Umbilical cord (tissue), 2 donors: ENCODE measurements at places on chromosomes 5 and 9.

DNA sequence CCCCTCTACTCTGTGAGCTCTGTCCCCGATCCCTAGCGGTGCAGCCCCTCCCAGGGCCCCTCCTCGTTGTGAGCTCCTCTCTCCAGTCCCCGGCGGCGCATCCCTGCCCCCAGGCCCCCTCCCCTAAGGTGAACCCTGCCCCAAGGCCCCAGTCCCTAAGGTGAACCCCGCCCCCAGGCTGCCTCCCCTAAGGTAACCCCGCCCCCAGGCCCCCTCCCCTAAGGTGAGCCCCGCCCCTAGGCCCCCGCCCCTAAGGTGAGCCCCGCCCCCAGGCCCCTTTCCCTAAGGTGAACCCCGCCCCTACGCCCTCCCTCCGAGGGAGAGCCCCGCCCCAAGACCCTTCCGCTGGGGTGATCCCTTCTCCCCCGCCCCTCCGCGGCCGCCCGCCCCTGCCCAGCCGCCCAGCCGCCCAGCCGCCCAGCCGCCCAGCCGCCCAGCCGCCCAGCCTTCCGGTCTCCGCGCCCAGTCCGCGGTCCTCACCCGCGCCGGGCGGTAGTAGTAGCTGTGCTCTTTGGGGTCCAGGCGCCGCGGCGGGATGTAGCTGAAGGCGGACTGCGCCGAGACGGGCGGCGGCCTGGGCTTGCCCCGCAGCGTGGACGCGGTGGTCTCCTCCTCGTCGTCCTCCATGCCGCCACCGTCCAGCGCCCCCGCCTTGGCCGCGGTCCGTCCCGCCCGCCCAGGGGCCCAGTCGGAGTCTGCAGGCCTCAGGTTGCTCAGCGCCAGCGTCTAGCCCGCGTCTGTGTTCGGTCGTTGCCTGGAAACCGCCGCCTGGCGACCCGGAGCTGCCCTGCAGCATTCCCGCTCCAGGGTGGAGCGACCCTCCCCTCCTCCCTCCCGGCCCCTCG lies at the start of gene CFAP90:
Gene CFAP90 (minus strand): TSS at position 739 of the 845 bp plus-strand sequence. CDS start 112 bp downstream, at position 627.
- DNase-seq = peak; percentile 61

DNA sequence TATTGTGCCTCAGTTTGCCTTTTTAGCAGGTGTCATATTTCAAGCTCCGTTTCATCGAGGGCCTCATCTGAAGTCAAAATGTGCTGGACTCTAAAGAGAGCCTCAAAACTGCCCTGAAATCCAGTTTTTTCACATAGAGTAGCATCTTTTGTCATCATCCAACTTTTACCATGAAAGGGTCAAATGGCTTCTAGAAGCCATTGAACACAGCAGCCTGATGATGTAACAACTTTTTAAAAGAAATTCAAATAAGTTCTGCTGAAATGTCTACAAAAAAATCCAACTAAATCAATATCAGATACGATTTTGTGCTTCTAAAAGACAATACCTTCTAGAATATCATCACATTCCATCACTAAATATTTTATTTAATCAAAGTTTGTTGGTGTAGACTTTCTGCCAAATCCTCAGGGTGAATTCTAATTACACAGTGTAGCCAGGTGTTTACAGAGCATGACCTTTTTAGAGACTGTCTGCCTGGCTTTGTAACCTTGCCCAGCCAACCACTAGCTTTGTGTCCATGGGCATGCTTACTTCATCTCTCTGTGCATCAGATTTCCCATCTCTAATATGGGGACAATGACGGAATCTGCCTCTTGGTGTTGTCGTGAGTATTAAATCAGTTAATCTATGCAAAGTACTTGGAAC lies 505.0 kb downstream of the EBF1 start:
- DNase-seq = no peak

GRCh38 chr9:133135146-133135745 lies 14.2 kb upstream of the RALGDS start:
- no peak for DNase-seq

DNA sequence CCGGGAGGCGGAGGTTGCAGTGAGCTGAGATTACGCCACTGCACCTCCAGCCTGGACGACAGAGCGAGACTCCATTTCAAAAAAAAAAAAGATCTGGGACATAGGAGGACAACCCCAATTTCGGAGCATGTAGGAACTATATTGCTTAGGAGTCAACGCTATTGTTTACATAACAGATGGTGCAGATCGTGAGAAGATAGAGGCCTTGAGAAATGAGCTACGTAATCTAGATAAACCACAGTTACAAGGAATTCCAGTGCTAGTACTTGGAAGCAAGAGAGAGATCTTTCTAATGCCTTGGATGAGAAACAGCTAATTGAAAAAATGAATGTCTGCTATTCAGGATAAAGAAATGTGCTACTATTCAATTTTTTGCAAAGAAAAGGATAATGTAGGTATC lies 20.3 kb downstream of the TBC1D2 start:
- DNase-seq = no peak

DNA sequence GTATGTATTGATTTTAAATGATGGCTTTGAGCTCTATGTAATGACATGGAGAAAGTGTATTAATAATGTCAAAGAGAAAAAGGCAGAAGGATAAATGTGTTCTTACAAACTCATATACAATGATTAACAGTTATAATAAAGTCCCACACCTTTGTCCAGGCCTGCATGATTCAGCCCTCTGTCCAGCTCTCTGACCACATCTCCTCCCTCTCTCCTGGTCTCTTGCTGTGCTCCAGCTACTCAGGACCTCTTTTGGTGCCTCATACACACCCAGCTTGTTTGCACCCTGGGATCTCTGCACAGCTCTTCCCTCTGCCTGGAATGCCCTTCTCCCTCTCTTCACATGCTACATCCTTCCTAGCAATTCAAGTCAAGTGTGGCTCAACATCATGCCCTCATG lies 37.5 kb upstream of the DMRT1 start:
- no peak for DNase-seq
